ENCODE measurements at places on chromosomes 3 and 15. TPM values are rescaled to one million over a fixed set of nuclear protein-coding genes. Genes with fewer than 3 reads are reported as not detected.

The TMC3 gene
- 0.81 TPM for total RNA-seq

The LMOD3 gene
- total RNA-seq, result 3.5 TPM

The STAC gene
- total RNA-seq, result 12.9 TPM

The A4GNT gene
- total RNA-seq, result not detected

The CAMKV gene
- not detected for total RNA-seq

Measured in gastroesophageal sphincter (tissue), 4 donors.